ENCODE measurements at places on chromosomes 6 and 20. TPM values are rescaled to one million over a fixed set of nuclear protein-coding genes. Genes with fewer than 3 reads are reported as not detected.

The EPHA7 gene
- total RNA-seq, result 0.53 TPM

The GPR6 gene
- total RNA-seq, result not detected

The GJA10 gene
- not detected for total RNA-seq

- no peak for DNase-seq
Measured at GRCh38 chr20:31637660-31638059, at the start of gene COX4I2. TSS of gene COX4I2 (plus strand) at chr20:31637912. CDS start at chr20:31639018, 1,106 bp downstream.

GRCh38 chr20:49516916-49517804 is 34.7 kb upstream of the KCNB1 start:
- no peak for DNase-seq

DNA sequence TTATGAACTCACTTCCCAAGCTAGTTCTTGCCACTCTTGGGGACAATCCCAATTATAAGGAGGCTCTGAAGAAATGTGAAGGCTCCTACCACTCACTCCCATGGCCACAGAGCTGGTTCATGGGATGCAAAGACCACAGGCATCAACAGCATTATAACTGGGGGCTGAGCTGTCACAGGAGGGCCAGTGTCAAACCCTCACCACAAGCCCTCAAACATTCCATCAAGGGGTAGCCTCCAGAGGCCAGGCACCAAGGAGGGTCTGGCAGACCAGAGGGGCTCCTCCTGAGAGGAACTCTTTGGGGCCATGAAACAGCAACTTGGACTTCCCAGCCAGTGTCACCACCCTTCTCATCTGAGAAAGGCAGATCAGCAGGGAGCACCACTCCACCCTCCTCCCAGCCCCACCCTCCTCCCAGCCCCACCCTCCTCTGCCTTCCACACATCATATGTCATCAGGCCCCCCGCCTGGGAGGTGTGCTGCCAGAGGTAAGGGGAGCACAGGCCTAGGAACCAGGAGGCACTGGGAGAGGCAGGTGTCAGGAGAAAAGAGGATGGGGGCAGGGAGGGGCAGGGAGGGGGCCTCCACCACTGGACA is 1.2 kb upstream of the TSPO2 start:
- DNase-seq, result no peak

- DNase-seq, result no peak
Measured at GRCh38 chr6:63787021-63787420, 151.4 kb downstream of the PHF3 start.

- DNase-seq, result no peak
Measured at GRCh38 chr6:47446669-47447330, 30.8 kb upstream of the CD2AP start.

DNA sequence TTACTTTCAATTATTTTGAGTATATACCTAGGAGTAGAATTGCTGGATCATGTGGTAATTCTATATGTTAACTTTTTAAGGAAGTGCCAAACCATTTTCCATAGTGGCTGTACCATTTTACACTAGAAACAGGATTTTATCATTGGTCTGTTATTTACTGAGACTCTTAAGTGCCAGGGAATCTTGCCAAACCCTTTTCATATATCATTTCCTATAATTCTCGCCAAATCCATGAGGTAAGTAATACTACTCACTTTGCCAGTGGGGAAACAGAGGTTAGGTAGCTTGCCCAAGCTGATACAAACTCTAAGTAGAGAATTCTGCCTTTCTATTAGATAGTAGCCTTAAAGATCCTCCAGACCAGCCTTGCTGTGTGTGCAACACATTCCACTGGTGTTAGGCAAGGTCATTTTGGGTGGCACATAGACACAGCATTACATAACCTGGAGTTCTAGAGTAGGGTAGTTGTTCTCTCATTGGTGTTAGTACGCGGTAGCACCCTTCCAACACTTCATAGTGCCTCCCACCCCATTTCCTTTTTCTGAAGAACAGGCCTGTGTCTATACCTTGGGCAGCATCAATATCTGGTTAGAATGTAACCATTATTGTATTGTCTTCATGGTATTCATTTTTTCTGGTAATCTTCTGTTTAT is 65.5 kb downstream of the ARID1B start:
- DNase-seq, result no peak

GRCh38 chr6:110547266-110547964 is 71.0 kb upstream of the SLC22A16 start:
- no peak for DNase-seq

DNA sequence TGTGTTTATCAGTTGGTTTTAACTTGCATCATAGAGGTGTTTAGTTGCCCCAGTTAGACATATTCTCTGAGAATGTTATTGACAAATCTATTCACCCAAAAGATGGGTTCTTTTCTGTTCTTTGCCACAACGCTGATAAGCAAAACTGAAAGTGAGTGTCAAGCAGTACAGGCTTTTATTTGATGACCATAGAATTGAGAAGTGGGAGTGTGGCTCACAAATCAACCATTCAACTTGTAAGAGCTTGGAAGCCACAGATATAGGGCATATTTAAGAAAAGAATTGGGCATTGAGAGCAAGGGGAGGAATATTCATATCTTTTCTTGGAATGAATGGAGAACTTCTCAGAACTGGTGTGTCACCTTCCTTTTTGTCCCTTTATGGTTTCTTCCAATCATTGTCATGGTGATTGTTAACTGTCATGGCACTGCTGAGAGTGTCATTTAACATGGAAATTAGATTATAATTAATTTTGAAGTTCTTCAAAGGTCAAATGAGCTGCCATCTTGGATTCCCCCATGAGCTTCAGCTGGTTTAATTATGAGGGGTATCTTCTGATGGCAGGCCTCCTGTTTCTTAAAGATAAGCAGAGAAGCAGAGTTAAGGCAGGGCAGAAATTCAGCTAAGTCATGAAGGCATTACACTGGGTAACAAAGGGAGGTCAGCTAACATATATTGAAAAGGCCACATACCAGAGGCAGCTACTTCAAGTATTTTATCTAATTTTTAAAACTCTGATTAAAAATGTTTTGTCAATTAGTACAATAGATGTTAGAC is 254.0 kb upstream of the HTR1E start:
- no peak for DNase-seq

DNA sequence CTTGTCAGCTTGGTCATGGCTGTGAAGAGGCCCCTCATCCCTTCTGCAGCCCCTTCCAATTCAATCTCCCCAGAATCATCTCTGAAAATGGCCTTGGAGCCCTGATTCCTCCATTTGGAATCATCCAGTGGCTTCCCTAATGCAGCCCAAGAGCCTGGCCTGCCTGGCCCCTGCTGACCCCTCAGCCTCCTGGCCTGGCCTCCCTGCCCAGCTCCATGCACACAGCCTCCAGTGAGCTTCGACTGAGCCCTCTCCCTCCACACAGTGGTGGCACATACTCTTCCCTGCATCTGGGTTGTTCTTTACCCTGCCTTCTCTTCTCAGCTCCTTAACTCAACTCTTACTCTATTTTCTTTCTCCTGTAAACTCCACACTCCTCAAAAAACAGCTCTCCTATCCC is 120.9 kb downstream of the ANKRD60 start:
- no peak for DNase-seq

DNA sequence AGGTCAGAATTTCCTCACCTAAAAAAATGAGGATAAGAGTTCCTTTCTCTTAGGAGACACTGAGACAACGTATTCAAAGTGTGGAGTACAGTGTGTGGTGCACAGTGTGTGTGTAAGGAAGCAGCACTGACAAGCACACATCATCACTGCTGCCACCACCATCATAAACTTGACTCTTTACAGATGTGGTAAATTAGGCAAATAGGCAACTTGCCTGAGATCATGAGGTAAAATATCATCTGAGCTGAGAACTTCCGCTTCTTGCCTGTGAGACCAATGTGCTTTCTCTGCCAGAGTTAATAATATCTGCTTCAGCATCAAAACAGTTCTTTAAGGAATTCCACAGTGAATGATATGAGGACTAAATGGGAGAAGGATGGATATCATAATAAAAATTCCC is 52.7 kb downstream of the LYRM4 start:
- DNase-seq, result no peak

GRCh38 chr6:121639021-121639420 is 203.6 kb downstream of the GJA1 start:
- no peak for DNase-seq

GRCh38 chr6:71038711-71039344 is 82.0 kb upstream of the B3GAT2 start:
- no peak for DNase-seq

- no peak for DNase-seq
Measured at GRCh38 chr6:3669916-3670315, 81.6 kb downstream of the PXDC1 start.

All from glomerular endothelial cell (primary cell).